ENCODE measurements at places on chromosomes 11 and 22. TPM values are rescaled to one million over a fixed set of nuclear protein-coding genes. Genes with fewer than 3 reads are reported as not detected.
A peak's percentile ranks its signal among the peaks of the same experiment; 100 is the strongest.

DNA sequence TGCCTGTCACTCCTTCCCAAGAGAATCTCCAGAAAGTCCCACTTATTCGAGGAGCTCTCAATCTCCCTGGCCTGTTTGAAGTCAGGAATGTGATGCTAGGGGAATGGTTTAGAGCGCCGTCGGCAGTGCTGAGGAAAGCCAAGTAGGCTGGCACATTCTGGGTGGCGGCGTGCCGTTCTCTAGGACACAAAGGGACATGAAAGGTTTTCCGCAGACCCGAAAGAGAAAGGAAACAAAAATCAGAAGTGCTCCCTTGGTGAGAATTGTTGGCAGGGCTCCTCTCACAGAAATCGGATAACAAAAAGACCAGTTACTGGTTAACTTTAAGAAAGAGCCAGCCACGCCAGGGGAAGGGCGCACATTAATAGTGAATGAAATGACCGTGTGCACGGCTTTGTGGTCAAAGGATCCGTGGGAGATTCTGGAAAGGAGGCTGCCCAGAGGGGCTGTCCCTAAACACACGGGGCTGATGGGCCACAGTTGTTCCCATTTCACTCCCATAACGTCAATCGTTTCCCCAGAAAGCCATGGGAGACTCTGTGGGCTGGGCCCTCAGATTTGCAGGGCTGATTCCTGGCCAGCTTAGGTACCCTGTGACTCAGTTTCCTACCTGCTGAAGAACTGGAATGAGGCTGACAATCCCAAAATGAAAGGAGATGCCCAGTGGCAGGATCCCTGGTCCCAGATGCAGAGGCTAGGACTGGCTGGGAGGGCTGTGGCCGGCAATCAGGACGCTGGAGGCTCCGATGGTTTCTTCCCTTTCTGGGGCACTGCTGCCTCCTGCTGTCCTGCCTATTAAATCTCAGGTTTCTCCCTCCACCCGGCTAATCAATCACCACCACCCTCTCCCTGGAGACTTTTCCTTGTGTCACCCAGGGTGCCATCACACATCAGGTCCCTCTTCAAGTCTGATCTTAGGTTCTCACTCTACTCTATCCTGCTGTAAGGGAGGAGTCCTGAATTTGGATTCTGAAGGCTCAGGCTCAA is 82.3 kb downstream of the RCN1 start:
- DNase-seq = peak; percentile 72

DNA sequence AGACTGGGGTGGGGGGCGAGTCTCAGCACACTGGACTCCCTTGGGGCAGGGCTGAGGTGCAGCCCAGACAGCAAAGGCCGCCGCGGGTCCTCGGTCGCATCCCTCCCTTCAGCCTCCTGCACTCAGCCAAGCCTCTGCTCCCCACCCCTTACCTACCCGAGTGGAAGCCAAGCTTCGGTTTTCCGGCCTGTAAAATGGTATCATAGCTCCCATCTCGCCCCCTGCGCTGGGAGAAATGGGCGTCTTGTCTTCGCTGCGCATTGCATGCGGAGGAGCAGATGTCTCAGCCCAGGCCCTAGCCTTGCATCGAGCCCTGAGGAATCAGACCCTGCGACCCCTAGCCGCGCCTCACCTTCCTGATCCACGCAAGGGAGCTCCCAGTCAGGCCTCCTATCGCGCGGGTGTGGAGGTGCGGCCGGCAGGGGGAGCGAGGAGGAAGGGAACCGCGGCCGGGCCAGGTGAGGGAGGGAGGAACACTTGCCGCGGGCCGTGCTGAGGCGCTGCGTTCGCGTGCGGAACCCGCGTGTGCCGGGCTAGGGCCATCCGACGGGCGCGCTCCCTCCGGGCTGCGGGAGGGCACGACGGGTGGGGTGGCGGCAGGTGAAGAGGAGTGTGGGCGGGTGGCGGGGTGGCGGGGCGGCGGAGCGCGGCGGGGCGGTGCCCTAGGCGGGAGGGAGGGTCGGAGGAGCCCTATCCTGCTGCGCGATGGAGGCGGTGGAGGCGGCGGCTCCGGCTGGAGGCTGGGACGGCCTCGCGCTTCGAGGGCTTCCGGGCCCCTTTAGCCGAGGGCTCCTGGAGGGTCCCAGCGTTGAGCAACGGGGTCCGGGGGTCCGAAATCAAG is 4.1 kb upstream of the TBX1 start:
- peak; percentile 83 for DNase-seq

- no peak for DNase-seq
These were observed 309 bp downstream of the OR51I2 start for GRCh38 chr11:5449432-5449831.

DNA sequence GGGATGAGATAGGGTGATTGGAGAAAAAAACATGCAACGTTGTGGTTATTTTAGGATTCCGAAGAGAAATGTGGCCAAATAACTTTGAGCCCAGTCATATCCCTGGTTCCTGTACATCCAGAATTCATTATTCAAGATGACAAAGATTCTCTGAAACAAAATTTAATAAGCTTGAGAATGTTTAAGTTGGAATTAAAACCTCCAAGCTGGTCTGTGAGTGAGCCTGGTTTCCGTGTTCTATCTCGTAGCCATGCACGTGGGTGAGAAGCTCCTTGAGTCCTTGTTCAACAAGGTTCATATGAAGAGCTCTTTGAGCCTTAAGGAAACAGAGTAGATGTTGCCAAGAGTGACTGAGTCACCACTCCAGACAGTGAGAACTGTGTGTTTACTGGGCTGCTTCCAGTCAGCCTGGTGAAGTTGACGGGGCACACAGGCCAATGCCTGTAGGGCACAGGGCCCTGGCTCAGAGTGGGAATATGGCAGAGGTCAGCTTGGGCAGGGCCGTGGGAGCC is 206.5 kb downstream of the NAV2 start:
- no peak for DNase-seq

GRCh38 chr22:40890881-40891280 is 29.0 kb upstream of the DNAJB7 start:
- DNase-seq = no peak

DNA sequence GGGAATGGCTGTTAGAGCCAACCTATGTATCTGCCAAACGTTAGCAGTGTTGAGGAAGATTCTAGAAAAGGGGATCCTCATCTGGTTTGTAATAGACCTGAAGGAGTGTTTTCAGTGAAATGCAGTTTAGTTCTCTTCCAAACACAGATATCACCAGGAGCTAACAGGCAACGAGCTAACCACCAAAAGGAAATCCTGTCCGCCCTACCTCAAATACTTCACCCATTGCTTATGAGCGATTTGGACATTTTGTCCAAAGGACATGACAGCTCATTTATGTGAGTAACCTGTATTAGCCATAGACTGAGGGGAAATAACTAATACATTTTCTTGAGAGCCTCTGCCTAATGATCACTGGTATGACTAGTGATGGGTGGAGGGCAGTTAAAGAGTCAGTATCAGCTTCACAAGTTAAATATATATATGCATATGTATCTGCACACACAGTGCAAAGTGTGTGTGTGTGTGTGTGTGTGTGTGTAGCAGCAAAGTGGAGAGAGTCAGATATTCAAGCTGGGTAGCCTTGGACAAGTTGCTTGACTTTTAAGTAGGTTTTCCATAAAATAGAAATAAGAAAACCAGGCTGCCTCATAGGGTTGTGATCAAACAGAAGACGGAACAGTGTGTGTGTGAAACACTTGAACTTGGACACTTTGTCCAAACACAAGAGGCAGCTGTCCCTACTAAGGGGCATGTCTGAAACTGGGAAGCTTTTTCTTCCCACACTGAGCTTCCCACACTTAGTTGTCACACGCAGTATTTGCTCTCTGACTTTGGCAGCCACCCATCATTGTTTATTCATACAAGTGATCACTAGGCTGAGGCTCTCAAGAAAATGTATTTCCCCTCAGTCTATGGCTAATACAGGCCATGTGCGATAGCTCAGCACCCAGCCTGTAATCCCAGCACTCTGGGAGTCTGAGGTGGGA is 940 bp upstream of the C11orf91 start:
- no peak for DNase-seq

- DNase-seq = no peak
These were observed 7.4 kb downstream of the ETS1 start for GRCh38 chr11:128579798-128580504.

GRCh38 chr11:83025267-83025704 is 46.4 kb downstream of the RAB30 start:
- DNase-seq = peak; percentile 38

DNA sequence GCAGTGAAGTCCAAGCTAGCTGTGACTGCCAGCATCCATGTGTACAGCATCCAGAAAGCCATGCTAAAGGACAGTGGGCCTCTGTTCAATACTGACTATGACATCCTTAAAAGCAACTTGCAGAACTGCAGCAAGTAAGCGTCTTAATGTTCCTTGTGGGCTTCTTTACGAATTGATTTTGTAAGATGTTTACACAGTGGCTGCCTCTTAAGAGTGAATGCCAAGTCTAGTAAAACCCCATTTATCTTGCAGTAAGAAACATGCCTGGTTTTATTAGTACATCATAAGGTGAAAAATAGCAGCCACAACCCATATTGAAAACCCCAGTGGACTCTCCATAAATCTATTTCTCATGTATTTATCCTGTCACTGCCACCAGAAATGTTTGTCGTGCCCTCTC is 20.5 kb downstream of the POLD3 start:
- DNase-seq = no peak

GRCh38 chr22:20781272-20781990 is 7.5 kb downstream of the SERPIND1 start:
- no peak for DNase-seq

GRCh38 chr11:128574576-128575011 is 12.8 kb downstream of the ETS1 start:
- no peak for DNase-seq

DNA sequence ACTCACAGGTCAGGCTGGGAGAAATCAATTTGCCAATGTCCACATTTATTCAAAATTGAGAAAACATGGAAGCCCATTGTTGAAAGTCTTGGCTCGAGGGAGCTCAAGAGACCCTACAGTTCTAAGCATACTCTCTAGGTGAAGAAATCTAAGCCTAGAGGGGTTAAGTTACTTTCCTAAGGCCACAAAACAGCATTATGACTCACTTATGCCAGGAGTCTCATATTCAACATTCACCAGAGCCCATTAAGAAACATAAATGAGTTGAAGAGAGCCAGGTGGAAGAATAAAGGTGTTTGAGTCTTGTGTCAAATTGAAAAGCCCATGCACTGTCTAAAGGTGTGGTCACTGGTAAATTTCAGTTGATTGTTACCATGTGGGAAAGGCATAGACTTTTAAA is 108.1 kb downstream of the INSC start:
- DNase-seq = no peak

DNA sequence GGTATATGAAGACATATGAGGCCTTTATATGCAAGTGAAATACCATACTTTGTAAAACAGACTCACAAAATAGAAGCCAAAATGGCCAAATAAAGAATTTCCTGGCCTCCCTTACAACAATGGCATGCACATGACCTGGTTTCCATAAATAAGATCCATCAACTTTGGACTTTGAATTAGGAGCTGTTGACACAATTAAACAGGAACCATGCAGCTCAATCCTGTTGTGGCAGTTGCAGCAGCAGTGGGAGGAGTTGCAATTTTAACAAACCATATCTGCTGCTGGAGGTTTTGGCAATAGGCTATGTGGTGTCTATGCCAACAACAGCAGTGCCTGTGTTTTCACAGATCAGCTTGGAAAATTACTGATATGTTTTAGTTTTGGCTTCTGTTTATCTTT is 818.6 kb downstream of the FAM181B start:
- DNase-seq = no peak

DNA sequence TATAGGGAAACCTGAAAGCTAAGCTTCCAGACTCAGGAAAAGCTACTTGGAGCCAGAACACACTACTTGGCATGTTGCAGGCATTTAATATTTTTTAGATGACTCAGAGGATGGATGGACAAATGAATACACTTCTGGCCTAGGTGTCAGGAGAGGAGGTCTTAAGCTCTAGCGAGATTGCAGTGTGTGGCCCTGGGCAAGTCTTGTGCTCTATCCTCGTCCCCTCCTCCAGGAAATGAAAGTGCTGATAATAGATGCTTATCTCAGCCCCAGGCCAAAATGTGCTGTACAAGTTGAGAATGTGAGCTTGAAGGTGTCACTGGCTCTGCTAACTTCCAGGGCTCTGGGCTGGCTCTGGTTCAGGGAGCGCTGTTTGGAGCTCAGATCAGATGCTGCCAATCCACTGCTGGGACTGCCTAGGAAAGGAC is 136.3 kb downstream of the PKNOX2 start:
- DNase-seq = no peak

DNA sequence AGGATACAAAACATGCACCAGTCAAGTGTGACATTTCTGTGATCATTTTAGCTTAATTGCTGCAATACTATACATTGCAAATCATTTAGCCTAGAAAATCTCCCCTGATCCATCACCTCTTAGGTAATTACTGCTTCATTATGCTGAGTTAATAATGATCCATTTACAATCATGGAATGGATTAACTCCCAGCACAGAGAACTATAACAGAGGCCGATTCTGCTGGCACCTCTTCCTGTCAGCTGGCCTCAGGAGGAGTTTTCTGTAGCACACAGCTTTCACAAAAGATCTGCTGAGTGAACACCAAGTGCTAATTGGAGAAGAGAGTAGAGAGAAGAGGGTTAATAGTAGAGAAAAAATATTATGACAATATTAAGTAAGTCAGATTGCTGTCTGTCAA is 591.8 kb upstream of the KIRREL3 start:
- DNase-seq = no peak

GRCh38 chr11:65896034-65896999 is 3.9 kb downstream of the FOSL1 start:
- DNase-seq = no peak

DNA sequence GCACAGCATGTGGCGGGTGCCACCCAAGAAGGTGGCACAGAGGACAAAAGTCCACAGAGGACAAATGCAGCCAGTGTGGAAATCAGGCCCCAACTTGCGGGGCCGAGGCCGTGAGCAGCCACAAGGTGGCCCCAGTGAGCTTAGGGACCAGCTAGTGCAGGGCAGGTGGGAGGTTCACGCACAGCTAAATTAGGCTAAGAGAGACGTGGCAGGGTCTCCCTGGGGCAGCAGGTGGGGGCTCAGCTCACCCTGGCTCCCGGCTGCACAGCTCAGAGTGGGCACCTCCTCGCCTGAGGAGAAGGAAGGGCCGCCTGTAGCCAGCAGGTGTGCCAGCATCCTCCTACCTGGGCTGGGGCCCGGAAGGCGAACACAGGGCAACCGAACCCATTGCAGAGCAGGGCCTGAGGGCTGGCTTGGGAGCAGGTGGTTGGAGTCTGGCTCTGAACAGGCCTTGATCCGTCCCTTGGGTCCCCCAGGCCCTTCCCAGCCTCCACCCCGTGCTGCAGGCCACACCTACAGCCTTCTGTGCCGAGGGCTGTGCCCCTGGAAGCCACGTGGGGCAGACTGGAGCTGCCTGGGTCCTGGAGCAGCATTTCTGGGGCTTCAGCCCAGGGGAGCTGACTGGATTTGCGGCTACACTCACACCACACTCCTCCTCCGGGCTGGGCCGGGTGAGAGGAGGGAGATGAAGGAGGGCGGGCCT is 26.1 kb upstream of the CELSR1 start:
- DNase-seq = peak; percentile 80

CFAP68 gene
- 71.4 TPM for total RNA-seq

OR8A1 gene
- total RNA-seq = not detected

DEUP1 gene
- 0.25 TPM for total RNA-seq

TNNI2 gene
- 8.6 TPM for total RNA-seq

LMO2 gene
- not detected for total RNA-seq

GLB1L2 gene
- 15.8 TPM for total RNA-seq

All from Caco-2 (cell line).